ENCODE measurements at places on chromosomes 16 and 17.

DNA sequence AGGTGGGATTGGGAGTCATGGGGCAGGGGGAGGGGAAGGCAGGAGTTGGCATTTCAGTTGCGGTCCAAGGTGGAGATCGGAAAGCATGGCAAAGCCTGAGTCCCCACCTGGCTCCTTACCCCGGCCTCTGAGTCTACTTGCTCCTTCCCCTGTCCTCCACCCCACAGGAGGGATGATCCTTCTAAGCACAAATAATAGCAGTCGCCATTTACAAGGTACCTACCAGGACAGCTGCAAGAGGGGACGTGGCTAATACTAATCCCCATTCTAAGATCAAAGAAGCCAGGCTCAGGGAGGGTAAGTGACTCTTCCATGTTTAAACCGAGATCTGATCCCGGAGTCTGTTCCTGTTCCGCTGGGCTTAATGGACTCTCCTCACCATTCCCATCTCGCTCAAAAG, 396.3 kb downstream of the SLC39A11 start:
- DNase-seq, result no peak

- no peak for DNase-seq
These were observed 28.3 kb downstream of the TTC19 start for GRCh38 chr17:16027708-16028584.

DNA sequence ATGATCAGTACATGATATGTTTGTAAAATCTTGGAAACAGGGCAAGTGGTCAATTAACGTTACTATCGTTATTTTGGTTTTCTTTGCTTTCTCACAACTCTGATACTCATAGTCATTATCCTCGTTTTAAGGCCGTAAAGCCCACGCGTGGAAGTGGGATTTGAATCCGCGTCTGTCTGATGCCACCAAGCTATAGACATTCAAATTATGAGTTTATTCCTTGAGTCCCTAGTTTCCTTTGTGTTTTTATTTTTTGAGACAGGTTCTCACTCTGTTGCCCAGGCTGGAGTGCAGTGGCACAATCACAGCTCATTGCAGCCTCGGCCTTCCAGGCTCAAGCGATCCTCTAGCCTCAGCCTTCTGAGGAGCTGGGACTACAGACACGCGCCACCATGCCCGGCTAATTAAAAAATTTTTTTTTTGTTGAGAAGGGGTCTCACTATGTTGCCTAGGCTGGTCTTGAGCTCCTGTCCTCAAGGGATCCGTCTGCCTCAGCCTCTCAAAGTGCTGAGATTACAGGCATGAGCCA, 1.0 kb downstream of the DCTN5 start:
- DNase-seq, result no peak

DNA sequence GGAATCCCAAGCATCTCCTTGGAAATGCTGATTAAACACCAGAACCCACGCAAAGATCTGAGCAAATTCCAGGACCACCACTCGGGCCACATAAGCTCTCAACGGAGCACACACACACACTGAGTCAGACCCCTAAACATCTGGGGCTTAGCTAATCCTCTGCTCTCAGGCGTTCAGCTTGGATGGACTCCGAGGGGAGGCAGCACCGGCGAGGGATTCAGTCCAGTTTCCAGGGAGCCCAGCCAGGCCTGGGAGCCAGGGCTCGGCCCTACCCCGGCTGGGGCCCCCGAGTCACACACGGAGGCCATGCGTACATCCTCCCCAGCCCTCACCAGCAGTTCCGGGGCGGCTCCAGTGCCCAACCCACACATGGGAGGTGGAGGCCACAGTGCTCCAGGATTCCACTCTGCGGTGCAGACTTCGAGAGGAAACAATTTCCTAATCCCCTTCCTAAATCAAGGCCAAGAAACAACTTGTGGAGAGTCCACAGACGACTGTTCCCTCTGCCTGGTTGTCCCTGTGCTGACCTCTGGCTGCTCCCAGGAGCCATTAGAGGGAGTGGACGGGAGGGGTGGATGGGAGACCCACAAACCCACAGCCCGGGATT, 70.5 kb downstream of the GAS7 start:
- DNase-seq, result no peak

Data from NAMALWA (cell line).